ENCODE measurements at places on chromosomes 3 and 15.

DNA sequence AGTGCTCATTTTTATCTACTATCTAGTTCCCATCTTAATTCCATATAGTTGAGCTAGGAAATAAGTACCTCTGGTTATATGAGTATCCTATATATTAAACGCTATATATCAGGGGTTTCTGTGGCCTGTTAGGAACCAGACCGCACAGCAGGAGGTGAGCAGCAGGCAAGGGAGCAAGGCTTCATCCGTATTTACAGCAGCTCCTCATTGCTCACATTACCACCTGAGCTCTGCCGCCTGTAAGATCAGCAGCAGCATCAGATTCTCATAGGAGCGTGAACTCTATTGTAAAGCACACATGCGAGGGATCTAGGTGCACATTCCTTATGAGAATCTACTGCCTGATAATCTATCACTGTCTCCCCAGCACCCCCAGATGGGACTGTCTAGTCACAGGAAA lies 23.0 kb downstream of the GSK3B start:
- no peak for DNase-seq

DNA sequence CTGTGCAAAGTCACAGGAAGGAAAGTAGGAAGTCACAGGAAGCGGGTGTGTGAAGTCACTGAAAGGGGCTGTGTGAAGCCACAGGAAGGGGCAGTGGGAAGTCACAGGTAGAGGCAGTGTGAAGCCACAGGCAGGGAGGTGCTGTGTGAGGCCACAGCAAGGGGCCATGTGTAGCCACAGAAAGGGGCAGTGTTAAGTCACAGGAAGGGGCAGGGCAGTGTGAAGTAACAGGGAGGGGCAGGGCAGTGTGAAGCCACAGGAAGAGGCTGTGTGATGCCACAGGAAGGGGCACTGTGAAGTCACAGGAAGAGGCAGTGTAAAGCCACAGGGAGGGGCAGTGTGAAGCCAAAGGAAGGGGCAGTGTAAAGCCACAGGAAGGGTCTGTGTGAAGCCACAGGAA lies 36.5 kb downstream of the GASK1A start:
- DNase-seq = no peak

DNA sequence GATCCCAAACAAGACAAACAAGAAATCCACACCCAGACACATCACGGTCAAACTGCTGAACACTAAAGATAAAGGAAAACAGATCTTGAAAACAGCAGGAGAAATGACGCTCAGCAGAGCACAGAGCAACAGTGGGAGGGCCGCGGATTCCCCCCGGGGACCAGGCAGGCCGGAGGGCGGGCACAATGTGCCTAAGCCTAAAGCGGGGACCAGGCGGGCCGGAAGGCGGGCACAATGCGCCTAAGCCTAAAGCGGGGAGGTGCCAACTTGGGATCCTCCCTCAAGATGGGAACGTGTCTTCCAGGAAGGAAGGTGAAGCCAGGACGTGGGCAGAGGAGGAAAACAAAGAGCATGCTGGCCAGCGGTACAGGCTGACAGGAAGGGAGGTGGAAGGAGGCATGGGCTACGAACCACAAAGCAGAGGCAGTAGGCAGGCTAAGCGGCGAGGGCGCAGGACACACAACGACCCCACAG lies 31.1 kb downstream of the CYFIP1 start:
- peak; percentile 70 for DNase-seq

DNA sequence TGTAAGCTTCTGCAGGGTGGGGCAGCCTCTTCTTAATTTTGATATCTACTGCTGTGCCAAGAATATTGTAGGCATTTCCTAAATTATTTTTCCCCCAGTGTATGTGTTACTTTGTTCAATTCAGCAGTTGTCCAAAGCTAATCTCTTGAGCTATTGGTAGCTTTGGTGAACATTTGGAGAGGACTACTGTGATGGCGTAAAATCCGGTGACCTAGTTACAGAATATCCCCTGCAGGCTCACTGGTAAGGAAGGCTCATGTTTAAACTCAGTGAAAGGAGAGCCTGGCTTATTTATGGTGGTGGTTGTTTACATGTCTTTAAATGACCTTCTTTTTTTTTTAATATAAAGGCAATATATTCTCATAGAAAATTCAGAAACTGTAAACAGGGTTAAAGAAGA lies 105.6 kb downstream of the LPP start:
- no peak for DNase-seq

- peak; percentile 77 for DNase-seq
These were observed at the start of gene PAK6 for GRCh38 chr15:40238532-40239403. TSS of gene PAK6 (plus strand) at chr15:40239063. CDS start at chr15:40264786, 25,723 bp downstream.

DNA sequence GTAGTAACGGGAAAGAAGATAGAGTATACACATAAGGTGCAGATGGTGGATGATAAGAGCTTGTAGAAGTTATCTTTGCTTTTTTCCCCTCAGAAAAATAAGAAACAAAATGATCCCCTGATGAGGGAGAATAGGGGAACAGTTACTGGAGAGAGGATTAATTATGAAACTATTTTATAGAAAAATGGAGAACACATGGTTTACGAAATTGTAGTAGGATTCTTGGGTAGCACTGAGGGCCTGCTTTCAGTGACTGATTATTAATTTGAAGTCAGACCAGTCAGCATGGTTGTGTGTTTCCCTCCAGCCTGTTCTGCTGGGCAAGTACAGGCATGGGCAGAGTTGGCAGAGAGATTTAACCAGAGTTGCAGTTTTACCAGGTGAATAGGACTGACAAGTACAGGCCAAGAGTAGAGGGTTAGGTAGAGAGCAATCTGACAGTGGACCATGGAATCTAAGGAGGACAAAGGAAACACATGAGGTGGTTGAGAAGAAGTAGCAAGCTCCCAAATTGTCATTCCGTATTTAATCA lies 5.9 kb downstream of the SLC49A4 start:
- no peak for DNase-seq

DNA sequence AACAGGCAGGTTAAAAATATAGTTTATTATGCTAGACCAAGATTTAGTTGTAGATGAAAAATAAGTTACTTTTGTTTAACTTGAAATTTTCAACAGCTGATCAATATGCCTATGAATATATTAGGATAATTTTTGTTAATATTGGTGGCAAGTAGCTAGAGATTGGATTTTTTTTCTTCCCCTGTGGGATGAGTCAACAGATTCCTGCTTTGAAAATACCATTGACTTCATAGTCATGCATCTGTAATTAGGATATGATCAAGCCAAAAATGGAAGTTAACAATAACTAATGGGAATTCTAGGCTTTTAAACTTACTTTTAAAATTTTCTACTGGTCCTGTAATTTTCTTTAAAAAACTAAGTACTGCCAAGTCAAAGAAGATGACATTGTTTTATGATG lies 211.7 kb downstream of the ZIC1 start:
- DNase-seq = no peak

- DNase-seq = peak; percentile 80
These were observed at the start of gene CSPG5 for GRCh38 chr3:47578691-47579632. TSS of gene CSPG5 (minus strand) at chr3:47578865. CDS start at chr3:47578693, 172 bp downstream.

DNA sequence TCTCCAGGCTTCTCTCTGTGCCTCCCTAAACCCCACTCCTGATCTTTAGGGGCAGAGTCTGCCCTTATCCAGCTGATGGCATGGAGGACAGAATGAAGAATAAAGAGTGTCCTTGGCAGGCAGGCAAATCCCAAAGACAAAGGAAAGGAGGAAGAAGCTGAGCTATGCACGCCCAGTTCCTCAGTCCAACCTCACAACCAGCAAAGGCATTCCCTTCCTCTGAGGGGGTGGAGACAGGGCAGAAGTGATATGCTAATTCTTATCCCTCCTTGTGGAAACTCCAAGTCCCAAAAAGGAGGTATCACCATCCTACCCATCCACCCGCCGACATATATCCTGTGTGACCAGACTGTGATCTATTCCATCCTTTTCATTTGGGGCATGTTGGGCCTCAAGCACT lies 10.5 kb upstream of the CCDC54 start:
- no peak for DNase-seq

GRCh38 chr15:53549697-53550305 lies 209.7 kb downstream of the WDR72 start:
- no peak for DNase-seq

DNA sequence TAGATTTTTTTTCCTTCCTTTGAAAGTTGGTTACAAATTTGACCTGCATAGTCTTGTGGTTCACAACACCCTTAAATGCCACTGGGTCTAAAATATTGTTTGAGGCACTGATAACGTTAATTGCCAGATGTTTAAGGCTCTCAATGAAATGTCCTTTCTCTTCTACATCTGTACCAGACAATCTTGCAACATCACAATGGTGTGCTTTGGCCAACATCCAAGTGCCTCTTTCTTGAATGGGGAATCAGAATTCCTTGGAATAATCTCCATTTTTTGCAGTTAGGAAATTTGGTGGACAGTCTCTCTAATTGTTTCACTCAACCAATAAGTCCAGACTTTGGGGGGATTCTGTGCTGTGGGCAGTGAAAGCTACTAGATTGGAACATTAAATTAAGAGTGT lies 26.0 kb upstream of the PEX5L start:
- no peak for DNase-seq

DNA sequence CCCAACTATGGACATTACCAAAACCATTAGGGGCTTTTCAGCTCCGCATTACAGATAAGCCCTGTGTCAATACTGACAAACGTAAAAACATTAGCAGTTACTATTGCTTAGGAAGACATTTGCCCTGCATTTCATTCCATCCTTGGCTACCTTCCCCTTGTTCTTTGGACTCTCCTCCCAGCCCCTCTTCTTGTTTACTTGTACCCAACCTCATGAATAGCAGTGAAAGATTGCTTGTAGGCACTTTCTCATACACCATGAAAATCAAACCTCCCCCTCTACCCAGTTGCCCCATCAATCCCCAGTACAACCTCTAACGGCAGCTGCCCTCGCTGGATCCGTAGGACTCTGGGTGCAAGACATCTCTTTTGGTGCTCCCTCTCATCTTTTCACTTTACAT lies 16.9 kb upstream of the FAM107A start:
- DNase-seq = no peak

- no peak for DNase-seq
These were observed 257.1 kb downstream of the UACA start for GRCh38 chr15:70505936-70506912.

- no peak for DNase-seq
These were observed 33.9 kb downstream of the DENND4A start for GRCh38 chr15:65758242-65758641.

GRCh38 chr3:142963516-142964448 lies at the start of gene PAQR9:
TSS of gene PAQR9 (minus strand) at chr3:142963674. CDS start at chr3:142963336, 338 bp downstream.
- peak; percentile 79 for DNase-seq

DNA sequence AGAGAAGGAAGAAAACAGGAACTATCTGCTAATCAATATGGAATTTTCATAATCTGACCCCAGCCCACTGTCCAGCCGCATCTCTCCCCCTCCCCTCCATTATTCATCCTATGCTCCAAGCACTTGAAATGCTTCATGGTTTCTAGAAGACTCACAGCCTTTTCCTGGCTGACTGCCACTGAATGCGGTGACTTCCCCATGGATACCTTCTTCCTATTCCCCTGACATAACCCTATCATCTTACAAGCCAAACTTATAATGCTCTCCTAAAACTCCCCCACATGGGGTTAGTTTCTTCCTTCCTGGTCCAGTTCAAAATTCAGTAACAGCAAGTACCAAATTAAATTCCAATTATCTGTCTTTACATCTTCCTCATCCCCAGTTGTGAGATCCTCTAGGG lies 31.2 kb upstream of the PTX3 start:
- no peak for DNase-seq

DNA sequence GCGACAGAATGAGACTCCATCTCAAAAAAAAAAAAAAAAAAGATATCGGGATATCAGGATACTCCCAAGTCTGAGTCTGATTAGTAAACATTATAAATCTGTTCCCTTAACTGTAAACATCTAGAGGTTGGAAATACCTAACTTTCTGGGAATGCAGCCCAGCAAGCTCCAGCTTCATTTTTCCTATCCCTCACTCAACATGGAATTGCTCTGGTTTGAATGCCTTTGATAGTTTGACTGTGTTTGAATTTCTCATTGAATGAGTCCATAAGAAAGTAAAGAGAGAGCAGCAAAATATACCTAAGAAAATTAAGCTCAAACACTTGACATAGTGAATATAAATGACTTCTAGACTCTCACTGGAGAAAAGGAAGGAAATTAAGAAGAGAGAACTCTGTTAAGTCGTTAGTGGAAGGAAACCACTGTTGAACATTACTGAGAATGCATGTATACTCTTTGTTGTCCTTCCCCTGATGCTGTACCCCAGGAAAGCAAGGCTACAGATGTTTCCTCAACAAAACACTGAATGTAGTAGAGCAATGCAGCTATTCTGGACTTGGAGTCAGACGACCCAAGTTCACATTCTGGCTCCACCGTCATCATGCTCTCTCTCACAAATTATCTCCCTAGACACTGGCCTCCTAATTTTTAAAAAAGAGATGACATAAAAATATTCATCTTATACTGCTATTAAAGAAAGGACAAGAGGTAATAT lies 62.4 kb downstream of the CD200 start:
- DNase-seq = no peak

GRCh38 chr3:123993818-123994217 lies 1.9 kb upstream of the ROPN1 start:
- no peak for DNase-seq

GRCh38 chr3:48524970-48525369 lies 21.0 kb upstream of the SHISA5 start:
- no peak for DNase-seq

- no peak for DNase-seq
These were observed 7.1 kb downstream of the CD200R1 start for GRCh38 chr3:112967828-112968227.

DNA sequence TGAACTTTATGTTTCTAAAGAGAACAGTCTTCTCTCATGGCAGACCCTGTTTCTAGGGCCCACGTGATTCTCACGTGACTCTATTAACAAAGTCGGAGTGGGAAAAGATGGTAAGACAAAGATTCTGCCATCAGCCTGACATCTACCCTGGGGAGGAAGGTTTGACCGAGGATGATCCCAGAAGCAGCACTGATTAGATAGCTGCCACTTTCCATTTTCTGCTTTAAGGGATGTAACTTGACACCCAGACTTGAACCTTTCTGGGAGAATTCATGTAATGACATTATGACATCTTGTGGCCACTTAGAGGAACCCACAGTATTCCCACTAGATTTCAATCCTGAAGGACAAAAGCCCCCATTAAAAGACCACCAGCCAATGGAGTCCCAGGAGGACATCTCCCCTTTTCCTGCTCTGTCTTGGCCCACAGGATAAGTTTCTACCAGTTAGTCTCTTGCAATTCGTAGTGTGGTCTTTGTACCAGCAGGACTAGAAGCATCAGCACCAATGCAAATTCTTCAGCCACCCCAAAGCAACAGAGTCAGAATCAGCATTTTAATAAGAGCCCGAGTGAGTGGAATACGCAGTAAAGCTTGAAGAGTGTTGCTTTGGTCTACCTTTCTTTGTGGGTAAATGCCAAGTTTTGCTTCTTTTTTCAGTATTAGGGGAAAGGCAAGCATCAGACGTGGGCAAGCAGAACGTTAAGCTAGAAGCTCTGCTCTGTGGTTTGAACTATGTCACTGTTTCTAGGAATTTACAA lies 480.5 kb upstream of the PROK2 start:
- DNase-seq = no peak

GRCh38 chr3:155228676-155229075 lies 64.8 kb downstream of the STRIT1 start:
- no peak for DNase-seq

- DNase-seq = no peak
These were observed 18.7 kb downstream of the ZNF80 start for GRCh38 chr3:114218578-114219185.
